ENCODE measurements at places on chromosomes 1 and 21.

DNA sequence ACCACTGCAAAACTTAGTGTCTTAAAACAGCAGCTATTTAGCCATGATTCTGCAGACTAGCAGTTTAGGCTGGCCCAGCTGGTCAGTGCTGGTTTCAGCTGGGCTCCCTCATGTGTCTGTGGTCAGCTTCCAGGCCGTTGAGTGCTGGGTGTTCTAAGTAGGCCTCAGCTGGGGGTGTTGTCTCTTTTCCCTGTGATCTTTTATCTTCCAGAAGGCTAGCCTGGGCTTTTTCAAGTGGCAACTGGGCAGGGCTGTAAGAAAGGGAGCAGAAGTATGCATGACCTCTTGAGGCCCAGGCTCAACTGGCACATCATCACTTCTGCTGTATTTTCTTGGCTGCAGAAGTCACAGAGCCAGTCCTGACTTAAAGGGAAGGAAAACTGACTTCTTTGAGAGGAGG is 136.1 kb downstream of the KIF26B start:
- DNase-seq: no peak

- DNase-seq: no peak
Measured at GRCh38 chr1:2289607-2290006, 61.5 kb downstream of the SKI start.

GRCh38 chr1:116268211-116268610 is 104.8 kb upstream of the ATP1A1 start:
- peak; percentile 33 for DNase-seq

DNA sequence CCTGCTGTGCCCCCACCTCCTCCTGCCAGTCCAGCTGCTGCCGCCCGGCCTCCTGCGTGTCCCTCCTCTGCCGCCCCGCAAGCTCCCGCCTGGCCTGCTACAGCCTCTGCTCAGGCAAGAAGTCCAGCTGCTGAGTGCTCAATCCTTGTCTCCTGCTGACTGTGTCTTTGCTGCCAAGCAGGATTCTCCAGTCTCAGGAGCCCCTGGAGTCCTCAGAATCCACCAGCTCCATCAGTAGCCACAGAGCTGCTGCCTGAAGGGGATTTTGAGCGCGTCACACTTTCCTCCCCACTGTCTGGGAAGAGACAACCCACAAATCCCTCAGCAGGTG is 973 bp downstream of the KRTAP10-11 start:
- no peak for DNase-seq

- DNase-seq: peak; percentile 87
Measured at GRCh38 chr1:33443705-33444180, 12.8 kb upstream of the PHC2 start.

DNA sequence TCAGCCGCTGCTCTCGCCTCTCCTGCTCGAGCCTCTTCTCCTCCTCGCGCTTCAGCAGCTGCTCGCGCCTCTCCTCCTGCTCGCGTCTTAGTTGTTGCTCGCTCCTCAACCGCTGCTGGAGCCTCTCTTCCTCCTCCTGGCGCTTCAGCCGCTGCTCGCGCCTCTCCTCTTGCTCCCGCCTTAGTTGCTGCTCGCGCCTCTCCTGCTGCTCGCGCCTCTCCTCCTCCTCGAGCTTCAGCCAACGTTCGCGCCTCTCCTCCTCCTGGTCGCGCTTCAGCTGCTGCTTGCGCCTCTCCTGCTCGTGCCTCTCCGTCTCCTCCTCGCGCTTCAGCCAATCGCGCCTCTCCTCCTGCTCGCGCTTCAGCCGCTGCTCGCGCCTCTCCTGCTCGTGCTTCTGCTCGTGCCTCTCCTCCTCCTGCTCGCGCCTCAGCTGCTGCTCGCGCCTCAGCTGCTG is 3.7 kb downstream of the TCHH start:
- peak; percentile 69 for DNase-seq

- no peak for DNase-seq
Measured at GRCh38 chr1:11886986-11887665, 28.4 kb upstream of the NPPB start.

DNA sequence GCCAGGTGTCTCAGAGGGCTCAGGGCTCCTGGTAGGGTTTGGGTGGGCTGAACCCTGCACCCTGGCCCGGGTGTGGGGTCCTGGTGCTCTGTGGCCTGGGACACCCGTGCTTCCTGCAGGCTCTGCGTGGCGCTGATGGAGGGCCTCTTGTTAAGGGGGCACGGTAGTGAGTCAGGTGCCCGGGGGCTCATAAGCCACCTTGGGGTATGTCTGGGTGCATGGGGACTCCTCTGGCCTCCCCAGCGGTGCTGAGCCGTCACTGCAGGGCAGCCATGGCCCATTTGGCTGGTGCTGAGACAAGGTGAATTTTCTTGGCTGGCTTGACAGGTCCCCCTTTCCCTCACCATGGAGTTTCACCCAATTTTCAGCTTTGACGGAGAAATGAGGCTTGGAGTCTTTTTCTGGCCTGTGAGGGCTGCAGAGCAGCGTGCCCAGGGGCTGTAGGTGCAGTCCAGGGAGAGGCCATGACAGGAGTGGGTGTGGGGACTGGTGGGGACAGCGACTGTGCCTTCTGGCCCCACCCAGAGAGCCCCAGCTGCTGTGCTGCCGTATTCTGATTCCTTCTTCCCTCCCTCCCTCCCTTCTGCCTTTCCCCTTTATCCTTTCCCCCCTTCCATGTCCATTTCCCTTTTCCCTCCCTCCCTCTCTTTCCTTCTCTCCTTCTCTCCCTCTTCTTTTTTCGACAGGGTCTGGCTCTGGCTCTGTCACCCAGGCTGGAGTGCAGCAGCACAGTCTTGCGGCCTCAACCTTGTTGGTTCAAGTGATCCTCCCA is 40.4 kb downstream of the SKI start:
- DNase-seq: no peak

- DNase-seq: no peak
Measured at GRCh38 chr1:64495878-64496277, 25.9 kb downstream of the CACHD1 start.

DNA sequence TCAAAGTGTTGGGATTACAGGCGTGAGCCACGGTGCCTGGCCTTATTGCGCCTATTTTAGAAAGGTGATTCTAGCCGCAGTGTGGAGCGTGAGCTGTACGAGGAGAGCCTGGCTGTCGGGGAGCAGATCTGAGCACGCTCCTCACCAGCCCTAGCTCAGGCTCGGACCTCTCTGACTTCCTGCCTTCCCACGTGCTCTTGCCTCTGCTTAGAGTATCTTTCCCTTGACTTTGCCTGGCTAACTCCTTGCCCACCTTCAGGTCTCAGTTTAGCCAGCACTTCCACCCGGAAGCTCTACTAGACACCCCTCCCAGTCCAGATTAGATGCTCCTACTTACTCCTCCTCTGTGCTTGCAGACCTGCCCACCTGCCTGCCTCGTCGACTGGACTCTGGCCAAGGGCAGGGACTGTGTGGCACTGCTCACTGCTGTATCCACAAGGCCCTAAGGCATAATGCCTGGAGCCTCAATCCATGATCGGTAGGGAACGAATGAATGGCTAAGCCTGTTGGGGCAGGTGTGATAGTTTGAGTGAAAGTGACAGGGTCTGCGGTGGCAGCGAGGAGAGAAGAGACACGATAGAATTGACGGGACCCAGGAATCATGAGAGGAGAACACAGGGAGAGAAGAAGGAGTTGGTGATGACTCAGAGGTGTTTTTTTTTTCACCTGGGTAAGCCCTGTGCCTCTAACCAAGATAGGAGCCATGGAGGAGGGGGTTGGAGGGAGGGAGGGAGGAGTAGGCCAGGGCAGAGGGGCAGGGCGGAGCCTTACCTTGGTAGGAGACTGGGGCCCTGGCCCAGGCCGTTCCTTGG is 28.1 kb upstream of the WASF2 start:
- no peak for DNase-seq

GRCh38 chr1:109491372-109491771 is 2.5 kb upstream of the CYB561D1 start:
- DNase-seq: no peak

Data from kidney (tissue), 22 donors.